HT1080 (cell line): ENCODE measurements at places on chromosomes 5 and 9. TPM values are rescaled to one million over a fixed set of nuclear protein-coding genes. Genes with fewer than 3 reads are reported as not detected.
A peak's percentile ranks its signal among the peaks of the same experiment; 100 is the strongest.

GRCh38 chr9:126684965-126685465 is 71.3 kb downstream of the LMX1B start:
- DNase-seq, result no peak

GRCh38 chr5:82348784-82349425 is 70.8 kb upstream of the RPS23 start:
- no peak for DNase-seq

SYK gene
- total RNA-seq, result 0.03 and 0.68 TPM in 2 replicates

GTF2H2 gene
- 67.4 and 83.4 TPM in 2 replicates for total RNA-seq

DDX4 gene
- 0.24 TPM in 1 of 2 replicates, not detected in the other for total RNA-seq

DNA sequence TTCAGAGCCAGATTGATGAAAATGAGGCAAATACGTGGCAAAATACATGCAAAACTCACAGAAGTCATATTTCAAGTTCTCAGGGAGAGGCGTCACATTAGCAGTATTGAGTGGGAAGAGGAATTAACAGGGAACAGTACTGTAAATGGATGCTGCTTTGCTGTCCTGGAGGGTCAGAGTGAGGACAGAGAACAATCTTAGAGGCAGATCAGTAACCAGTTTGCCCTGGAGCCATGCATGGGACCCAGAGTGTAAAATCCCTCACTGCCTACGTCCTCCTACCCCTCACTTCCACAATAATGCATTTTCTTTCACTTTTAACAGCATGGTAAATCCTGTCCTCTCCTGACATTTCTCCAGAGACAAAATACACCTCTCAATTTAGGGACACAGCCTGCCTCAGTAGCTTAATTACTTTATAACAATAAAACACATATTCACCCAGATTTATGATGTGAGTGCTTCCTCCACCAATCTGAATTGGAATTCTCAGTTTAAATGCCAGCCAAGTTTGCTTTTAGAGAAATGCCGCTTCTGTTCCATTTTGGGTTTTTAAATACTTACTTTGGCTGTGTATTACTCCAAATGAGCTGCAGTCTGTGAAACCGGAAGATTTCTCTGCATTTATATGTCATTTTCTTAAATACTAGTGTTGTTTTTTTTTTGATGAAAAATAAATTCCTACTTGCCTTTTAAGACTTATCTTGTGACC is 70.0 kb downstream of the LMNB1 start:
- DNase-seq, result no peak

GRCh38 chr5:120101771-120102170 is 362.3 kb upstream of the PRR16 start:
- DNase-seq, result no peak

DNA sequence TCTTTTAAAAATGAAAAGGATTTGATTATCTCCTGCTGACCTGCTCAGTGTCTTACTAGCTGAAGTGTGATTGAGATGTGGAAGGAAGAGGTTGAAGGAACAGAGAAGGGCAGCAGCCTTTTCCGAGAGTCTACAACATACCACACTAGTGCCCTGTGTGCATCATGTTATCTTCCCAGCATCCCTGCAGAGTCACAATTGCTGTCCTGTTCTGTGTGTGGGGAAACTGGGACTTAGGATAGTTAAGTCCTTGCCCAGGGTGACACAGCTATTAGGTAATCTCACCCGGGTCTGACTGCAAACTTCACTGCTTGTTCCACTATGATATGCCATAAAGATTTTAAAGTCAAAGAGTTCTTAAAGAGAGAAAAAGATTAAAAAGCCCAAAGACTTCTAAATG is 55.8 kb downstream of the FAM78A start:
- no peak for DNase-seq

OR13C2 gene
- total RNA-seq, result not detected in 2 replicates

UQCRQ gene
- 201 and 373 TPM in 2 replicates for total RNA-seq

GRCh38 chr9:124551472-124552272 is 44.5 kb upstream of the NR5A1 start:
- peak; percentile 81 for DNase-seq

DNA sequence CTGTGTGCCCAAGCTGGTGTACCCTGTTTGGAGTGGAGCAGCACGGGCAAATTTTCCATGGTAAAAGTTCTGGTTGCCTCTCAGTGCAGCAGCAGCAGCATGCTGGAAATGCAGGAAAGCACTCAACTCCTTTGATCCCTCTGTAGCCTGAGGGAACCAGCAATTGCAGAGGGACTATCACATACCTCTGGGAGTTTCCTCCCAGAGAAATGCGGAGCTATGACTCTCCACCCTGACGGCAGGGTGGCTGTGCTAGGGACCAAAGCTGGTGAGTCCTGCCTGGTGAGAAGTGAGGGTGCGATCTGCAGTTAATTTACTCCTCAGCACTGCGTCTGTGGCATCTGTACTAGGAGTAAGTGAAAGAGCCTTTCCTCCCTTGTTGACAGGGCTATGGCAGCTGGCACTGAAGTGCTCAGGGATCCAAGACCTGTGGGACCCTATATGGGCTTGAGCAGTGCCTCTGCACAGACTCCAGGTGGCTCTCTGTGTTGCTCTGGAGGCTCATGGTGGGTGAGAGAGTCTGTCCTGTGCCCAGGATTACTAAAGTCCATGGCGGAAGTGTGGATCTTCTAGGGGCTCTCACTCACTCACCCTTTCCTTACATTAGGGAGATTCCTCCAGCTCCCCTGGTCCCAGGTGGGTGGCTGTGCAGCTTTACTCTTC is 601.2 kb upstream of the TYRP1 start:
- DNase-seq, result no peak

- DNase-seq, result no peak
These were observed 189.7 kb downstream of the GNAQ start for GRCh38 chr9:77841739-77842386.

DNA sequence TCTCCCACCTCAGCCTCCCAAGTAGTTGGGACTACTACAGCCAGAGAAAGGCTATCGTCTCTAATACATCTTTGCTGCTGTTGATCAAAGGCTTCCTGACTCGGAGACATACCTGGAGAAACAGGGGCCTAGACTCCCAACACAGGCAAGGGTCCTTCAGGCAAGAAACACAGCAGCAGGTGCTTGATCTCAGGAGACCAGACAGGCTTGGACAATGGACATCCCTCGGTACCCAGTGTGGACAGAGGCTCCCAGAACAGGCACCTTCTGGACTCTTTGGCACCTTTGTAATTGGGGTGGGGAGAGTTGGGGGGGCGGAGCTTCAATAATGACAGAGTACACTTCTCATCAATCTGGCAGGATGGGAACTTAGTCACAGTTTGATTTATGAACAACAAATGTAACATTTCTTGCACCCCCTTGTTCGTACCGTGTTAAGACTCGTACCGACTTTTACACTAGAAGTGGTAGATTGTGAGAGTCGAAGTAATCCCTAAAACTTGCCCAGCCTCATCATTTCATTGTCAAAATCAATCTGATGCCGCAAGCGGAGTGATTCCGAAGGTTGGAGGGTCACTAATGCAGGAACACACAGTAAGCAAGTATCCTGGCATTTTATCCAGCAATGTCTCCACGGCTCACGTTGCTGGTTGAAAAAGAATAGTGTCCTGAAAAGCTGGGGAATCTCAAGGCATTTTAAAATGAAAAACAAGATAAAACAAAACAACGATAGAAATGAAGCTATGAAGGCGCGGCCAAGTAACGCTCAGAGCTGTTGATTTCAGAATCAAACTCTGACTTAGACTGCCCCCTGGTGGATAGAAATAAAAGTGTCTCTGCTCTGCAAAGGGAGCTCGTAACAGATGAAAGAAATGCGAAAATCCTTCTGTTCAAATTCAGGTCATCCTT is 46.4 kb upstream of the STK32A start:
- DNase-seq, result peak; percentile 37

FOXD4L4 gene
- 0.14 and 0.70 TPM in 2 replicates for total RNA-seq

GRCh38 chr9:99431103-99431502 is 209.0 kb downstream of the SEC61B start:
- DNase-seq, result peak; percentile 10
